ENCODE measurements at places on chromosomes 2 and 18. TPM values are rescaled to one million over a fixed set of nuclear protein-coding genes. Genes with fewer than 3 reads are reported as not detected.

The LGALSL gene
- polyA plus RNA-seq: 0.40 TPM

The ABCG8 gene
- not detected for polyA plus RNA-seq

The KCNS3 gene
- polyA plus RNA-seq: not detected

The CCDC85A gene
- polyA plus RNA-seq: 0.15 TPM

The DSG2 gene
- not detected for polyA plus RNA-seq

The TMEM37 gene
- not detected for polyA plus RNA-seq

The GTF2A1L gene
- not detected for polyA plus RNA-seq

The RSAD2 gene
- polyA plus RNA-seq: 1.4 TPM

The MAP4K4 gene
- polyA plus RNA-seq: 99.1 TPM

The SLC4A5 gene
- polyA plus RNA-seq: 3.3 TPM

The SERPINB10 gene
- polyA plus RNA-seq: not detected

The ALLC gene
- polyA plus RNA-seq: not detected

The SRD5A2 gene
- 0.03 TPM for polyA plus RNA-seq

The CXCR1 gene
- 0.07 TPM for polyA plus RNA-seq

The ZNF24 gene
- 28.3 TPM for polyA plus RNA-seq

The C1QL2 gene
- not detected for polyA plus RNA-seq

The UCN gene
- polyA plus RNA-seq: 4.5 TPM

- peak; percentile 97 for DNase-seq
Observed at GRCh38 chr2:241701399-241702154, at the start of gene ING5. TSS of gene ING5 (plus strand) at chr2:241702039. CDS start at chr2:241702066, 27 bp downstream.

DNA sequence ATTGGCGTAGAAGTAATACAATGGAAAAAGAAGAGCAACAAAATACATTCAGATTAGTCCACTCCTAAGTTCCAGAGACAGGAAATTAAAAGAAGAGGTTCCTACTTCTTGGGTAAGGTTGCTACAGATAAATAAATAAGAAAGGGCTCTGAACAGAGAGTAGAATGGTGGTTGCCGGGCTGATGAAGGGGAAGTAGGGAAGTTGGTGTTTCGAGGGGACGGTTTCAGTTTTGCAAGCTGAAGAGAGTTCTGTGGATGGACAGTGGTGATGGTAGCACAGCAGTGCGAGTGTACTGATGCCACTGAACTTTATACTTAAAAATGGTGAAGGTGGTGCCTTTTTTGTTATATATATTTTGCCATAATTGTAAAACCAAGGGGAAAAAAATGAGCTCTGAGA, 48.2 kb downstream of the CABYR start:
- peak; percentile 52 for DNase-seq

DNA sequence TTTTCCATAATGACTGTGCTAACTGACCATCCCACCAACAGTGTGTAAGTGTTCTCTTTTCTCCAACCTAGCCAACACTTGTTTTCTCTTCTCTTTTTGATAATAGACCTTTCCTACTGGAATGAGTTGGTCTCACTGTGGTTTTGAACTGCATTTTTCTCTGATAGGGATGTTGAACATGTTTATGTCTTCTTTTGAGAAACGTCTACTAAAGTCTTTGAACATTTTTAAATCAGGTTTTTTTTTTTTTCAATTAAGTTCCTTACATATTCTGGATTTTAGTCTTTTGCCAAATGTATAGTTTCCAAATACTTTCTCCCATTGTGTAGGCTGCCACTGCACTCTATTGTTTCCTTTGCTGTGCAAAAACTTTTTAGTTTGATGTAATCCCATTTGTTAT, 405.5 kb upstream of the FIGN start:
- DNase-seq: no peak

- no peak for DNase-seq
Observed at GRCh38 chr2:202638721-202639120, 4.0 kb downstream of the FAM117B start.

GRCh38 chr18:24862201-24862816, 401.9 kb downstream of the HRH4 start:
- no peak for DNase-seq

GRCh38 chr2:179525340-179525739, 260.7 kb upstream of the SESTD1 start:
- no peak for DNase-seq

DNA sequence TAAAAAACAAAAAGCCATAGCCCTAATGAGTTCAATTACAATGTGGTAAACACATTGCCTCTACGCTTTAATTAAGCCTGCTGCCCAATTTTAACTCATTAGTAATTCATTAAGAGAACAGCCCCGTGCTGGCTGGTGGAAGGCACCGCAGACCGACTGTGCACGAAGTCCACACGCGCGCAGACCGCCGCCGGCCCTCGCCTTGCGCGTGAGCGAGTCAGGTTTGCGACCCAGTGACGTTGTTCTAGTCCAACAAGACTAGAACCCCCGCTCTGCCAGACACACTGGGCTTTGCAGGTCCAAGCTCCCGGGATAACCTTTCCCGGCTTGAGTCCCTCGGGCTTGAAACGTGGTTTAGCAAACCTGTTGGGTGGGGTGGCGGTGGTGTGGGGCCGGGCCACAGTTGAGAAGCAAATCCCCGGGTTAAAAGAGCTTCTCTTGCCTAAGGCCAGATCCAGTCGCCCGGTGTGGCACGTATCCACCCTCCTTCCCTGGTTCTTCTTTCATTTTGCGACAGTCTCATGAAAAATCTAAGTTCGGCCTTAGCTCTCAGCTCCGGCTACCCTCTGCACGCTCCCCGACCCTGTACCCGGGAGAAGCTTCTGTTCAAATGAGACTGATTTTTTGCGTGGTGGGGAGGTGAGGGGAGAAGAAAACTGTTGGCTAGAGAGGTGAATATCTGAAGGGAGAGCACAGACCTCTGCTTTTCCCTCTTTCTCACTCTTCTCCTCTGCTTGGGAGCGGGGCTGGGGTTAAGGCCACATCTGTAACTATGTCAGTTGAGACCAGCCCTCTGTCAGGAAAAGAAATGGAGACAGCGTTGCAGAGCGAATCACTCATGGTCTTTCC, 11.1 kb upstream of the SKOR2 start:
- DNase-seq: no peak

GRCh38 chr2:164642946-164643555, 21.8 kb upstream of the GRB14 start:
- DNase-seq: no peak

DNA sequence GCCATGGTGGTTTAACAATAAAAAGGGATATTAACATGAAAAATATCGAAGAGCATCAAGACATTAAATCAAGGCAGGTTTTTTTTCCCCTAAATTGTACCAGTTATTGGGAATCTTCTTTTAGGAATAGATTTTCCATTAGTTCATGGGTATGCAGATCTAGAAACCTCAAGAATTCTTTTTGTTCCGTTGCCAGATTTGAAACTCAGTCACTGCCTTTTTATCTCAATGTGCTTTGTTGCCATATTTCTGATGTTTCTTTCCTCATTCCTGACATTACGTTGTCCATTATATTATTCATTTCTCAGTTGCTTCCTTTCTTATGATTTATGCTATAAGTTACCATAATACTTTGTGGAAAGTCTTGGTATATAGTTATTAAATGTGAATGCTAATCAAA, 162.2 kb downstream of the CD226 start:
- DNase-seq: no peak

- no peak for DNase-seq
Observed at GRCh38 chr18:11955239-11956029, 25.9 kb upstream of the IMPA2 start.

GRCh38 chr2:11963966-11964365, 217.5 kb downstream of the LPIN1 start:
- DNase-seq: no peak

GRCh38 chr2:181788897-181789555, 102.5 kb upstream of the ITPRID2 start:
- DNase-seq: no peak

DNA sequence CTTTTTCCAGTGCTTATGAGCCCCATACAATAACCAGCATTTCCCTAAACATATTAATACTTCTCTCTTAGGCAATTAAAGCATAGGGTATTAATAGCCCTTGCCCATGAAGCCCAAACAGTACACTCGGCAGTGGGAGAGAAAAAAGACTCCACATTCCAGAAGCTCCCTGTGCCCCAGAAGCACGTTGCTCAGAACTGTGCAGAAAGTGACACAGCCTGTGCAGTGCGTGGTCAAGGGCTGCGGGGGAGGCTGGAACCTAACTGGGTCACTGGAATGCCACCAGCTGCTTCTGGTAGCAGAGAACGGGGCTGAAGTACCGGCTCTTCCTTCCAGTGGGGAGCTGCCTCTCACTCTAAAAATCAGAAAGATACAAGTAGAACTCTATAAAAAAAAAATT, 32.7 kb downstream of the EIPR1 start:
- no peak for DNase-seq

- DNase-seq: peak; percentile 69
Observed at GRCh38 chr18:12885500-12885899, 1.5 kb upstream of the PTPN2 start.

- no peak for DNase-seq
Observed at GRCh38 chr2:240687045-240687740, 4.5 kb upstream of the AQP12A start.

DNA sequence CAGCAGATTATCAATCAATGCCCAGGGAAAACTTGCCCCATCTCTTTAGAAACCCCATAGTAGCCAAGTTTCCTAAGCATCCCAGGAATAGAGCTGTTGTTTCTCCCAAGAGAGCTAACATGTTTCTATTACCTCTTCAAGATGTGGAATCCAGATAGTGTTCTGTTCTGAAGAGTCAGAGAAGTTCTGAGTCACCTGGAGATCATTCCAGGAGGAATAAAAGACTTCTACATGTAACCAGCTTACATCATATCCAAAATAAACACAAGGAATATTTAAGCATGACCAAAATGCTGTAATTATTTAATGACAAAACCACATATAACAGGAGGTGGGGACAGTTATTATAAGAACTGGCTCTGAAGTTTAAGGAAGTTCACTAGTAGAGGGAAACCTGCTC, 51.0 kb upstream of the GORASP2 start:
- DNase-seq: no peak

DNA sequence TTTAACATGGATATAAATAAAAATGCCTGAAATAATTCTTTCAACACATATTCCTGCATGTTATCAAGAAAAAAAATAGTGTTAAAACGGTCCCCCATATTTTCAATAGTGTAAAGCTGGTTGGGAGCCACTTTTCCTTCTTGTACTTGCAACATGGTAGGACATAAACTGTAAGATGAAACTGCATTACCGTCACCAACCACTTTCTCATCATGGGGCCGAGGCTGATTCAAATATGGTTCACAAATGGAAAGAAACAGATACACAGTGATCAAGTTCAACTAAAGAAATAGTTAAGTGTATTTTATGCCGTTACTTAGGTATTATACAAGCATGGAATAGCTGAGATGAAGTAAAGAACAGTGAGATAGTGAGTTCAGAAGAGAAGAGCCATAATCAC, 360.7 kb downstream of the ZEB2 start:
- DNase-seq: no peak

GRCh38 chr2:215361876-215362561, 50.2 kb downstream of the ATIC start:
- no peak for DNase-seq

- DNase-seq: no peak
Observed at GRCh38 chr2:191582355-191582754, 95.6 kb upstream of the NABP1 start.

- no peak for DNase-seq
Observed at GRCh38 chr2:53784436-53784835, 2.3 kb downstream of the ASB3 start.

GRCh38 chr2:15890936-15891905, 49.1 kb upstream of the MYCN start:
- DNase-seq: no peak

- no peak for DNase-seq
Observed at GRCh38 chr2:152813351-152813750, 94.9 kb downstream of the ARL6IP6 start.

- no peak for DNase-seq
Observed at GRCh38 chr2:119248311-119248710, 24.7 kb downstream of the STEAP3 start.

DNA sequence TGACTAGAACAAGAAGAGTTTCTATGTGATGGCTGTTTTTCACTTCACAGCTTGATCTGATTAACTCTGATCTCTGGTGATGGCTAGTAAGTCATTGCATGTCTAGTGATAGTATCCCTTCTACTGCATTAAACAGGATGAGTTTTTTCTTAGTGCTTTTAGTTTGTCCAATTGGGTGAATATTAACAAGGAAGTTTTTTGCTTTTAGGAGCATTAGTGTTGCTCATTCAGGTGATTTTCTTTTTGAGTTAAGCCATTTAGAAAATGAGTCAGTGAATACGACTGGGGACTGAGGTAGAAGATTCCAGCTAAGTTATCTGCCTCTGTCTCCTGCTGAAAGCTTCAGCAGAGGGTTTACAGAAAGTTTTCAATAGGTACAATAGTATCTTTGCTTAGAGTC, 306.7 kb downstream of the PIK3C3 start:
- no peak for DNase-seq

- DNase-seq: no peak
Observed at GRCh38 chr2:204251998-204252376, 293.3 kb upstream of the PARD3B start.

DNA sequence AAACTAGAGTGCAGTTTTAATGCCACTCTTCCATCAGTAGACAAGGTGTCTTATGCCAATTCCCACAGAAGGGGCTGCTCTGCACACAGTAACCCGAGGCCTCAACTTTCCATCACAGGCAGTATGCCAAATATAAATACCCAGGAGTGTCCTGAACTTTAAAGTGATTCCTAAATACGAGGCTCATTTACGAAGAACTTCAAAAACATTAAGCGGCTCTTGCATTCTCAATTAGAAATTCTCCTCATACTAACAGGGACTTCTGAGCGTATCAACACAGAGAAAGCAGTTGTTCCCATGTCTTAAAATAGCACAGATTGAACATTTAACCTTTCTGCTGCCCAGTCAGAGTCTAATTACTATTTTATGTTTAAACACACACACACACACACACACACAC, 638.6 kb downstream of the ERBB4 start:
- DNase-seq: no peak

GRCh38 chr2:34985474-34985873, 1370.1 kb upstream of the CRIM1 start:
- no peak for DNase-seq

DNA sequence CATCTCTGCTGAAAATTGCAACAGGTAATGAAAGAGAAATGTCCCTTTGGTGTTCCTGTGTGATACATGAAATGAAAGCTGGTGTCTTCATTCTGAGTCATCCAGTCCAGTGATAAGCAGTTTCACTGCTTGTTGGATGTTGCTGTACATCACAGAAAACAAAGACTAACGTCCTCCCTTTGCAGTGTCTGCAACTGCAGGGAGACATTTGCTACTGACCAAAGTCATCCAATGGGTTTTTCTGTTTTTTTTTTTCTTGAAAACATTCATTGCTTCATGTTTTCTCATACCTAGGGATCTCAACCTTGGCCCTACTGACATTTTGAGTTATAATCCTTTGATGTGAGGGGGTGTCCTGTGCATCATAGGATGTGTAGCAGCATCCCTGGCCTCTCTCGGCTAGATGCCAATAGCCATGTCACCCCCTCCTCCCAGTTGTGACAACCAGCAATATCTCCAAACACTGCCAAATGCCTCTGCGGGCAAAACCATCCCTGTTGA, 63.6 kb upstream of the FZD5 start:
- DNase-seq: no peak
